ENCODE measurements at places on chromosomes 13 and 19. TPM values are rescaled to one million over a fixed set of nuclear protein-coding genes. Genes with fewer than 3 reads are reported as not detected.

DNA sequence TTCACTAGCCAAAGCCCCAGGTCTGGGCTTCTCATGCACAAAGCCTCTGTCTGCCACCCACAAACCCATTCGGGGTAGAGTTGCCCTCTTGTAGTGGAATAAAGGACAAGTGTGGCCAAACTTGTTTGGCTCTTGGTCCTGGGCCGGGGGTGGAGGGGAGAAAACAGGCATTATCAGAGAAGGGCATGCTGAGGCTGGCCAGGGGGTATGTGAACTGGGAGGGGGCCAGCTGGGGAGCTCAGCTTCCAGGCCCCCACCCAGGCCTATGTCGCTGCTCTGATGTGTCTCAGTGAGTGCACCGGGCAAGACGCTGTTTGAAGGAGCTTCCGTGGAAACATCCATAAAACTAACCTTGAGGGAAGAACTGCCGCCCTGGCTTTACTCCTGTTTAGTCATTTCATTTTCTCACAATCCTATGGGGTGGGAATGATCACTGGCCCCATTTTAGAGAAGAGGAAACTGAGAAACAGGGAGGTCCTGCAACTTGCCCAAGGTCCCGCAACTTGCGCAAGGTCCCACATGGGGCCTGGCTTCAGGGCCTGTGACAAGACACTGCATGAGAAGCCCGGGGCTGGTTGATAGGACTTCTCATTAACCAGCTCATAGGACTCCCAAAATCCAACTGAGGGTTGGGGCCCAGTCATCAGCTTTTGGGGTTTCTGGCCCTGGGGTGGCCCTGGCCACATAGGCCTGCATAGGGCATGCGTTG, 30.8 kb downstream of the CCNE1 start:
- DNase-seq: no peak

- no peak for DNase-seq
Observed at GRCh38 chr13:93559718-93560117, 333.1 kb downstream of the GPC6 start.

DNA sequence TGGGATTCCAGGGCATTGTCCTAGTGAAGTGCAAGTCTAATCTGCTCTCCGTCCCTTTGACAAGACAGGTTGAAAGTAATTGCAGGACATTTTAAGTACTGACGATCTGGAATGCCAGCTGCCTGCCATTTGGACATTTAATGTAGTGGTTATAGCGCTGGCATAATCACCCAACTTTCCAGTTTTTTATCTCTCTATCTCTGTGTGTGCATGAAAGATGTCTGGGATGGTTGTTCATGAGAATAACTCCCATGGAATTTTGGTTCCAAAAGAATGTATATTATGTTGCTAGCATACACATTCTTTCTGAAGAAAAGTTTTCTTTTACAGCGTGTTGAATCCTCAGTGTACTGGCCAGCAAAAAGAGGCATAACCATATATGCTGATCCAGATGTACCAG, 53.6 kb downstream of the TDRD12 start:
- DNase-seq: no peak

- no peak for DNase-seq
Observed at GRCh38 chr19:30640252-30640965, 268.2 kb downstream of the ZNF536 start.

- no peak for DNase-seq
Observed at GRCh38 chr19:51096473-51097165, 11.6 kb downstream of the CTU1 start.

Gene KCNRG
- not detected for total RNA-seq

- no peak for DNase-seq
Observed at GRCh38 chr13:113325779-113326178, 28.7 kb downstream of the LAMP1 start.

Gene CRB3
- not detected for total RNA-seq

- no peak for DNase-seq
Observed at GRCh38 chr13:99442273-99442895, 58.9 kb upstream of the TM9SF2 start.

DNA sequence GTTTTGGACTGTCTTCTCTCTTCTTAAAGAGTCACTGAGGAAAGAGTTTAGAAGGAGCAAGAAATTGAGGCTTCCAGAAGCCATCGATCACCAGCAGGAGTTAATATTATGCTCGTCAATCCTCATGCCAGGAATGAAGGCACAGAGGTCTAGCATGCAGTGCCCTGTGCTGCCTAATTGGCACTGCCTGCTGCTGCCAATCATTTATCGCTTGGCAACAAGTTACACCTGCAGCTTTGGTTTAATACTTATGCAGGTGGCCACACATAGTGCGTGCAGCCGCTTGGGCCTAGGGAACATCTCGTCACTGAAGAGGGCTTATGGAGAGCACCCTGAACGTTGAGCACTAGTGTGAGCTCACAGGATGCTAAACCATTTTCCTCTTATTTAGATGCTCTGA, 2.7 kb upstream of the SOX1 start:
- no peak for DNase-seq

GRCh38 chr13:23766283-23766682, 122.9 kb downstream of the MIPEP start:
- no peak for DNase-seq

DNA sequence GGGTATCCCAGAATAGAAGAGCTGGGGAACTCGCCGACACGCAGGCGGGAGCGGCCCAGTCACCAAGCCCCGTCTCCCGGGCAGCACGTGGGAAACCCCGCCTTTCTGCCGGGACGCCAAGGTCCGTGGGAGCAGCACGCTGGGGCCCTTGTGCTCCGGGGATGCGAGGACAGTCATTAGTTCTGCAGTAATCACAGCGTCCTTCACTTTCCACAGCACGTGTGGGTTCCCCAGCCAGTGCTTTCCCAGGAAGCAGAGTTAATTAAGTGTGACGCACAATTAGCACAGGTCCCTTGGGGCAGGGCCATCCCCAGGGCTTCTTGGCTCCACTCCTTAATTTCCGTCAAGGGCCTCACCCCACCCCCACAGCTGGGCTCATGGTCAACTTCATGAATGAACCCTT, 64.3 kb upstream of the C13orf46 start:
- no peak for DNase-seq

Gene ZNF536
- total RNA-seq: 11.9 TPM

Gene SBSN
- not detected for total RNA-seq

DNA sequence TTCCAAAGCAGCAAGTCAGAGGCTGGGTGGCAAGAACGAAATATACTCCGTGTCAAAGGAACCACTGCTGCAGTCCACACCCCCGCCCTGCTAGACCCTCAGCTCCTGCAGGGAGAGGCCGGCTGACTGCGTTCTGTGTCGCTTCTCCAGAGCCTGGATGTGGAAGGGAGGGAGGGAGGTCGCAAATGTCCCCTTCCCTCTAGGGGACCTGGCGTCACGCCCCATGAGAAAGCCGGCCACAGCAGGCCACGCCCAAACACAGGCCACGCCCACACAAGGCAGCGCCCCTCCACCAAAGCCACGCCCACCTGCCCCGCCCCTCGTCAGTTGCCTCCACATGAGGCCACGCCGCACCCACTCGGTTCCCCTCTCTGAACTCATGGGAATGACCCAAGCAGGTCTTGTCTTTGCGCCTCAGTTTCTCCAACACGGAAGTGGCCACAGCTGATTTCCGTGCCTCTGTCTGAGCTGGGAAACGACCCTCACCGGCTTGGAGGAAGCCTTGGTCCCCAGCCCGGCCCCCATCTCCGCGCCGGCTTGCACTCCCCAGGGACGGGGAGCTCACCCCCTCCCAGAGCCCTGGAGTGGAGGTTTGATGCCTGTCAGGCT, 38.4 kb upstream of the TCF3 start:
- DNase-seq: no peak

Gene RFPL4A
- total RNA-seq: 0.46 TPM

Gene EXOC3L2
- 1.7 TPM for total RNA-seq

DNA sequence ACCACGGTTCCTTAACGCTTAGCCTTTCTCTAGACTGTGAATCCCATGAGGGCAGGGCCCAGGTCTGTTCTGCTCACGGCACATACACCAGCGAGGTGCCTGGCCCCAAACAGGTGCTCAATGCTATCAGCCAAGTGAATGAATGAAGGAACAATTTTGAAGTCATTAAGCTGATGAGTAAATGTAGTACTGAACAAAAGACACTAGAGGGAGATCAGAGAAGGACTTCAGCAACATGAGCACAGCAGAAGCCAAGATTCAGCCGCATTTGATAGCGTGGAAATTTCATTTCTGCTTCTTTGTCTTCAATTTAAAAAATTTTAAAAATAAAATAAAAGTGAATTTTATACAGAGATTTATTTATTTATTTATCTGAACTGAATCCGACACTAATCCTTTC, 20.1 kb upstream of the MYO16 start:
- no peak for DNase-seq

Gene SERP2
- 7.9 TPM for total RNA-seq

Gene PSG7
- not detected for total RNA-seq

Gene SMAD9
- 11.5 TPM for total RNA-seq

Gene COX7A1
- 1,917 TPM for total RNA-seq

- no peak for DNase-seq
Observed at GRCh38 chr19:29675120-29675649, 9.9 kb downstream of the PLEKHF1 start.

- no peak for DNase-seq
Observed at GRCh38 chr13:75479102-75479740, 2.7 kb downstream of the TBC1D4 start.

Gene PSG3
- not detected for total RNA-seq

- DNase-seq: no peak
Observed at GRCh38 chr13:50153401-50153800, 138.2 kb downstream of the KCNRG start.

Gene DIRAS1
- total RNA-seq: 113 TPM

Gene ANKLE1
- total RNA-seq: 0.30 TPM

Gene MBD3L3
- not detected for total RNA-seq

GRCh38 chr13:110258876-110259631, 47.9 kb downstream of the COL4A1 start:
- DNase-seq: no peak

- no peak for DNase-seq
Observed at GRCh38 chr19:41753936-41754529, 1.3 kb upstream of the CEACAM6 start.

Gene TUBA3C
- total RNA-seq: not detected

- DNase-seq: no peak
Observed at GRCh38 chr13:73304442-73304841, 245.6 kb downstream of the KLF5 start.

GRCh38 chr13:95343944-95344343, 42.7 kb upstream of the ABCC4 start:
- no peak for DNase-seq

DNA sequence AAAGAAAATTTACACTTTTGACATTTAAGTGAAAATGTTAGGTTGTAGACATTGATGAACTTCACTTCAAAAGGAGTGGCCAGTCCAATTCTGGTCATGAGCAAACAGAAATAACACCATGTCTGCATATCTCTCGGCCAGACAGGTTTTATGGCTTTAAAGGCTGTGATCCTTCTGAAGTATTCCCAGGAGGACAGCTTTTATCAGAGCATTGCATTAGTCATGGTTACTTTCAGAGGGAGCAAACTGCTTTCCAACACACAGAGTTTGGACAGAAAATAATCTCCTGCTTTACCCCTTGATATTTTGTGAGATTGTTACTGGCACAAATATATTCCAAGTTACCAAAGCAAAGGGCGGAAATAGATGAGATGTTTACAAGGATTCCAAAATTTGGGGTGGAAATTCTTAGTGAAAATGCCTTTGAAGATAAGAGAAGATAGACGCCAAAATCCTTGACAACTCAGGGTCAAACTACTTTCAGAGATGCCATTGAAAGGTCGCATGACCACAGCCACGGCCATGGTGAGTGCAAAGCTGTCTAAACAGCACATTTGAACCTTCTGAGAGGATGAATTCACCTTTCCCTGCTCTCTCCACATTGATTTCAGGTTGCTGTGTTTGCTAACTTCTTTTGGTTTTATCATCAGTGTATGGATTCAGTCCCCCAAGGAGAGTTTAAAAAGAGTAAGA, 584.5 kb upstream of the SGCG start:
- no peak for DNase-seq

DNA sequence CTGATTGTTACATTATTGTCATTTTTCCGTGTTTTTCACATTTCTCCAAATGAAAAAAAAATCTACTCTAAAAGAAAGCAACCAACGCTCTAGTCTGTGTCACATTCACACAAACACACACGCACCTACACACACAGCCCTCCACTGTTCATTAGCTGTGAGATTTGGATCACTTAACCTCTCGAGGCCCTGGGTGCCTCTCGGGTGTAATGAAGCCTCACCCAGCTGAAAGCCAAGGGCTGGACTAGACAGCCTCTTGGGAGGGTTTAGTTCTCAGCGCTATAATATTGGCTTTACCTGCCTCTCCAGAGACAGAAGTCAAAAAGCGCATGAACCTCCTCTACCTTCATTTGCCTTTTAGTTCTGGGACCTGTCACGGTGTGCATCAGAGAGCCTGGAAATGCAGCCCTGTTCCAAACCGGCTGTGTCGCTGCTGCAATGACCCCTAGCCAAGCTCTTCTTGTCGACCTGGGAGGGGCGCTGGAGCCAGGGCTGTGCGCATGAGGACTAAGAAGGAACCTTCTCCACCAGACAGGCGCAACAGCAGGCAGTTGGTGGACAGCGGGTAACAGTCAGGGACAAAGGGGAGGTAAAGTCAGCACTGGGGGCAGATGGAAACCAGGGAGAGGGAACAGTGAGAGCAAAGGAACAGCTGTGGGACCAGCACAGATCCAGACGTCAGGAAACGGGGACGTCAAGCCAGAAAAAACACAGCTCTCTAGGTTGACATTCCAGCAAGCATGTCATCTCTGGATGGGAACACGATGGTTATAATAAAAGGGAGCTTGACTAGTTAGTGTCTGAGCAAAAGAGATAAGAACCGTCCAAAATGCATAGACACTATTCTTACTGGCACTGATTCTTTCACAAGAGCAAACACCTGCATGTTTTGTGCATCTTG, 375.9 kb downstream of the EFNB2 start:
- no peak for DNase-seq

DNA sequence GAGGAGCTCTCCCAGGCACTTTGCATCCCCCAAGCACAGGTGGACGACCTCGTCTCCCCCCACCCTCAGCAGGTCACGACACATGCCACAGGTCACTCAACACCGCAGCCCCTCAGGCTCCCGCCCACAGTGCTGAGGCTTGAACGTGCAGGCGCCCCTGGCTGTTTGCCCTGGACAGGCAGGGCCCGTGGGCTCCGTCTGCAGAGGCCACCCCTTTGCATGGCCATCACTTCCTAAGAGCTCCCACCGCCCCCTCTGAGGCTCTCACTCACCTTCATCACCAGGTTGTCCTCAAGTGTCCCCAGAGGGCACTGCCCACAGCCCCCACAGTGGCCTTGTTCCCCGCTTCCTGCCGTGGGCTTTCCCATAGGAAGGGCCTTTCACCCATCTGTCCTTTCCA, 132.1 kb upstream of the MCF2L start:
- peak; percentile 57 for DNase-seq

All from cardiac septum (tissue), 1 donor.